Progenitor cell of endocrine pancreas (in vitro differentiated cells): ENCODE measurements at places on chromosomes 12 and 14.

DNA sequence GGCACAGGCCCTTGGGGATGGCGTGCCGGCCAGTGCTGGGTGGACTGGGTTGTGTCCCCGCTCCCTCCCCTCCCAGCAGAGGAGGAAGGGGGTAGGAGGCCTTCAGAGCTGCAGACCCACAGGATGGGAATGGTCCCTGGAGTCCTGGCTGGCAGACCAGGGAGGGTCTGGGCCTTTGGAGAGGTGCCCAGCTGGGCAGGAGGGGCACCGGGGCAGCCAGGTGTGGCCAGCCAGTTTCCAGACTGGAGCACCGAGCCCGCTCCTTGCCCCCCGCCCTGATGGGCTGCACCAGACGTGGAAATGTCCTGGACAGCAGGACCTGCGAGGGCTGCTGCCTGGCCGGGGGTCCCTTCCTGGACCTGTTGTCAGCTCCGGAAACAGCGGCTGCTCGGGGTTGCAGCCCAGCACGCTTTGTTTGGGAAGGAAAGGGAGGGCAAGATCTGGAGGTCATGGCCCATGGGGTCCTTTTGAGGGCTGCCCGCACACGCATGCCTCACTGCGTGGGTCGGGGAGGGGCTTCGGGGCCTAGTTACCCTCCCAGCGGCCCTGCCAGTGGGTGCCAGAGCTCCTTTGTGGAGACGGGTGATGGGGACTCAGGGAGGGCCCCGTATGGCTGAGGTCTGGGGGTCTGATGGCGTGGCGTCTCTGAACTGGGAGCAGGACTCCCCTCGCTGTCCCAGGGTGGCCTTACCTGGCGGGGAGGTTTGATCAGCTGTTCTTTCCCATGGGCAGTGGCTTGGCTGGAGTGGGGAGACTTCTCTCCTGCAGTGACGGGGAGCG lies 9.1 kb downstream of the KIF26A start:
- no peak for DNase-seq

GRCh38 chr12:496736-497135 lies 37.0 kb downstream of the B4GALNT3 start:
- no peak for DNase-seq

DNA sequence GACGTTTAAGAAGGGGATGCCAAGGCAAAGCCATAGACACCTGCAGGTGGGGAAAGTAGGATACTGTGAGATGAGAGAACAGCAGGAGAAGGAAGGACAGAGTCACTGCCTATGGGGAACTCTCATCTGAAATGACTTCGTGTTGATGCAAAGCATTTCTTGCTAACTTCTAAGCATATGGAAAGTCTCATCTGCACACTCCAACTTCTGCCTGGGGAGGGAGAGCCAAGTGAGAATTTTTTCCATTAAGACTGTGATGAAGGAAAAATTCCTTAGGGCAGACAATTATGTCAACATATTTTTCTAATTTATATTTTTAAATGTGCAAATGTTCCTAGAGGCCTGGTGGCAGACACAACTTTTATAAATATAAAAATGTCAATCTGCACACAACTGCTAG lies 115.3 kb downstream of the IPO8 start:
- no peak for DNase-seq

DNA sequence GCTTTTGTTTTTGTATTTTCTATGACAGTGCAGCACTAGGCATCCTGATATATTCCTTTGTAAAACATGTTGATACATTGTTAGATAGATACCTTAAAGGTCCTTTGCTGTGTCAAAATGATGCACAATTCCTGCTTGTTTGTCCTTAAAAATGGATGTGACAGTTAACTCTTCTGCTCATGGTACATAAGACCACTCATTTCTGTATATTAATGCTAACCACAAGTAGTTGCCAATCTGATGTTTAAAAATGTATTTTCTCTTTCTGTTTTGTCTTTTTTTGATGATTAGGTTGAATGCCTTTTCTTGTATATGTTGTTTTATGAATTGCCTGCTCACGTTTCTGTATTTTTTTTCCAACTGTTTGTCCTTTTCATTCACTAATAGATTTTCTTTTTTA lies 35.1 kb downstream of the ATF7IP start:
- no peak for DNase-seq

DNA sequence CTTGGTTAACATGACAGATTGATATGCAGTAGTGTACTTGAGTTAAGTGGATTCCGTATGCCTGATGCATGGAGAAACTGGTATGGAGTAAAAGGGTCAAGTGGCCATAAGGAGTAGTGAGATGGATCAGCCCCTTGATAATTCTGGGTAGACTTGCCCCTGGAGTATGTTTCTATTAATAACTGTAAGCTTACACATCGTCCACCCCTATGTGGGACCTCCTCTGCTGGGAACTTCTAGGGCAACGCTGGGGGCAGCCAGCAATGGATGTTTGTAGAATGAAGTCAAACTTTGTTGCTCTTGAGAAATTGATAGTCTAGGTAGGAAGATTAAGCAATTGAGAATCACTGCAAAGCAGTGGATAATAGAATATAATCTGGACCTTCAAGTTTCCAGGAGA lies 3.5 kb downstream of the C12orf75 start:
- DNase-seq: no peak

DNA sequence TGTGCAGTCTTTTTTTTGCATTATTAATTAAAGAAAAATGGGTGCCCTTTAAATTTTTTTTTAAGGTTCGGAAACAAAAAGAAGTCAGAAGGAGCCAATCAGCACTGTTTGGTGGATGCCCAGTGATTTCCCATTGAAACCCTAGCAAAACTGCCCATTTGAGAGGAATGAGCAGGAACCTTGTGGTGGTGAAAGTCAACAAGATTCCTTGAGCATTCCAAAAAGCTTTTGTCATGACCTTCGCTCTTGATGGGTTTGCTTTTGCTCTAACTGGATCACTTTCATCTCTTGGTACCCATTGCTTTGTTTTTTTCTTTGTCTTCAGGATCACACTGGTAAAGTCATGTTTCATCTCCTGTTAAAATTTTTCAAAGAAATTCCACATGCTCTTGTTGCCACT lies 54.1 kb downstream of the ADIPOR2 start:
- DNase-seq: no peak

- no peak for DNase-seq
These were observed 596.1 kb downstream of the ETNK1 start for GRCh38 chr12:23221066-23221465.

GRCh38 chr12:101002696-101003419 lies 207.2 kb downstream of the SLC5A8 start:
- no peak for DNase-seq

DNA sequence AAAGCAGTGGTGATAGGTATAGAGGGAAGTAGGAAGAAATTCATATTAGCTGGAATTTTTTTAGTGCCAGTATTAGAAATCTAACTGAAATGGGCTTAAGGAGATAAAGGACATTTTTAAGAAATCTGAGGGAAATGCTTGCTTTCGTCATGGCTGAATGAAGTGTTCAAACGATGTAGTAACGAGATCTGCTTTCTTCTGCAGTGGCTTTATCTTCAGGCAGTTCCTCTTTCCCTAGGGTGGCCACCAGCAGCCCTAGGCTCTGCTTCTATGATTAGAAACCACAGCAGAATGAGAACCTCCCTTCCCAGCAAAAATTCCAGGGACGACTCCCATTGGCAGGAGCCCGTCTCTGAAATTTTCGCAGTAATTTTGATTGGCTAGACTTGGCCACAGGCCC lies 163.9 kb upstream of the FRMD6 start:
- no peak for DNase-seq

GRCh38 chr12:121263206-121263935 lies 33.1 kb downstream of the CAMKK2 start:
- DNase-seq: no peak

- no peak for DNase-seq
These were observed 76.4 kb downstream of the BORCS5 start for GRCh38 chr12:12433203-12433731.

DNA sequence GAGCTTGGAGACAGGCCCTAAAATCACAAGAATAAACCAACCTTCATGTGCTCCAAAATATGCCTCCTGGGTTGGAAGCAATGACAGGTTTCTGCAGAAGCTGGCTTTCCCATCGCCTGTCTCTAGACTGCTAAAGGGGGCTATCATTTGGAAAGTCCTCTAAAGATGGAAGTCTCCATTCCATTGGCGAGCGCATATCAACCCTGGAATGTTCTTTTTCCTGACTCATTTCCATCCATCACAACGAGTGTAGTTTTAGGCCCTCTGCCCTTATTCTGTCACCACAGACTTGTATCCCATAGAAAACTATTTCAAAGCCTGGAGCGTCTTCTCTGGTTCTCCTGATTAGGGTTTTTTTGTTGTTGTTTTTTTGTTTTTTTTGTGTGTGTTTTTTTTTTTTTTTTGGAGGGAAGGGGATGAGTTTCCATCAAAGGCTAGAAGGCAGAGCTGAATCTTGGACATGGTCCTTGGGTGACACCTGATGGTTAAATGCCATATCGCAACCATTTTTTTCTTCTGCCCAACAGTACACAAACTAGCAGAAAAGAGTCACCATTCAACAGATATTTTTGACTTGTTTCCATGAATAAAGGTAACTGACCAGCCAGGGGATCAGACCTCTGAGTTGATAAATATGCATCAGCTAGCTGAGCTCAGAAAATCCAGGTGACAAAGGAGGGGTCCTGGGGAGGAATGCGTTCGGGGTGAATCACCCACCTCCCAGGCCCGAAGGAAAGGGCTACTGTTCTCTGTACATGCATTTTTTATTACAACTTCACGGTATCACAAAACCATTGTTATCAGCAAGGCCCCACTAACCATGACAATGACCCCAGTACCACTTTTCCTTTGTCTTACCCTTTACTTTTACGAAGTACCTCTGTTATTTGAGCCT lies 40.5 kb downstream of the KCNA5 start:
- peak; percentile 56 for DNase-seq

DNA sequence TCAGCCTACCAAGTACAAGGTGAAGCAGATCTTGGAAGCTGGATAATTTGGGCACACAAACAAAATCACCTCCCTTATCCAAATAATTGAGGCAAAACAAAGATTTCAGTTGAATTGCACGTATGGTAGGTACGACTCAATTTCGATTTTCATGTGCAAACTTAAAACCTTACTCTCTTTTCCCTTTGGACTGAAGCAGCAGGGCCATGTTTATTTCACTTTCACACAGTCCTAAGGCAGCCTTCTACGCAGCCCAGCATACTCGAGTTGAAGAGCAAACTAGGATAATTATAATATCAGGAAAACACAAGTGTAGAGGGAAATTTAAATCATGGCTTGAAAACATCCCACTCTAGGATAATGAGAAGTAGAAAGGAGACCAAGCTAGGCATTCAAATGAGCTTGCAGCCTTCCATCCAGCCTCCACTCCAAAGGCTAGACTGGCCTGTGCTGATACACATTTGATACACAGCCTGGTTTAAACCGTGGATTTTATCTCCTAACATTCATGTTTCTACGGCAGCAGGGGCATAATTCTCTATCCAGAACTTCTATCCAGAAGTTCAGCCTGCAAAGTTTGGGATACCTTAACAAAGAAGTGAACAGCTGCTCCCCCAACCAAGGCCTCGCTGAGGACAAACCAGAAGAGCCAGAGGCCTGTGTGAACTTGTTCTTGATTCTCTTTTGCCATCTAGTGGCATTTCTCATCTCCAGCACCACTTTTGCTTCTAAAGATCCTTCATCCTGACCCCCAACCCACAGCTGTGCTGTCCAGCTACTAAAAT lies 2.4 kb upstream of the RNASE7 start:
- DNase-seq: no peak

DNA sequence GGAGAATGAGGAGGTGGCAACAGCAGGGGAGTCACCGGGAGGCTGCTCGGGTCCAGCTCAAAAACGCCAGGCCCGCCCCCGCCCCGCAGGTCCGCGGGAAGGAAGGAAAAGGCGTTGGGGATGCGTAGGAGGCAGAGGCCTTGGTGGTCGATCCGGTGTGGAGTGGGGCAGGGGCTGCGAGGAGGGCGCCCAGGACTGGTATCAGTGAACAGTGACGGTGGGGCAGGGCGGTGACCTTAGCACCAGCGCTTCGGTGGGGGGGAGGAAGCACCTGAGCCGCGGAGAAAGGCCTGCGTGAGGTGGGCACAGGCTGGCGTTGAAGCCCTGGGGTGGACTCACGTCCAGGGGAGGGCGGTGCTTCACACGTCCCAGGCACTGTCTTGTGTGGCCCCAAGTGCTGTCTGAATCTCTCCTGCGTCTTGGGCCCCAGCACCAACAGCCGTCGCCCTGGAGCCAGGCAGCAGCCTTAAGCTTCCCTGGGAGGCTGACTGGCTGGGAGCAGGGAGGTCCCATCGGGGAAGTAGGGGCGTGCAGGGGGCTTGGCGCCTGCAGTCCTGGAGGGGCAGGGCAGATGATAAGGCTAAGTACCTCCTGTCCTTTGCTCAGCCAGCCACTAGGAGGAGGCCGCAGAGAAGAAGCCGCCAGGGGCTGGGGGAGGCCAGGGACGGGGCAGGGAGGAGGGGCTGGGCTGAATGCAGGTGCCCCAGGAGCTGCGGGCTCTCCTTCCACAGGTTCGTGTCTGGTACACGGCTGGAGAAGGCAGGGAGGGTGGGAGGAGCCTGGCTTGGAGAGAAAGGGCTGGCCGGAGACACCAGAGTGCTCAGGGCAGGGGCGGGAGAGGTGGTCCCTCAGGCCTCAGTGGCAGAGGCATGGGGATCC lies 26.5 kb downstream of the ZBTB42 start:
- peak; percentile 65 for DNase-seq

GRCh38 chr12:104510145-104510872 lies 53.6 kb downstream of the CHST11 start:
- no peak for DNase-seq

DNA sequence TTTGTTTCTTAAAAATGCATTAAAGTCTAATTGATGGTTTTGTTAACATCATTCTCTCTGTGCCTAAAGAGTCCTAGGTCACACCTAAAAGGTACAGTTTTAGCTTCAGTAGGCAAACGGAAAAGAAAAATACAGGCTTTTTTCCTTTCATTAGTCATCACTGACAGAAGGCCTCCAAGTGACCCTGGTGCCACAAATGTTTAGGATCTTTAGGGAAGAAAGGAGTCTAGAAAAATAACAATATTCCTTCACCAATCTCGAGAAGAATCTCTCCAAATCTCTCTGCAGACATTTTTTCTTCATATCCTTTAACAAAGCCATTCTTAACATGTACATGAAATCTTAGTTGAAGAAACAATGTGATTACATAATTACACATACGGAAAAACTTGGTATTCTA lies 2.0 kb downstream of the DENND5B start:
- no peak for DNase-seq

DNA sequence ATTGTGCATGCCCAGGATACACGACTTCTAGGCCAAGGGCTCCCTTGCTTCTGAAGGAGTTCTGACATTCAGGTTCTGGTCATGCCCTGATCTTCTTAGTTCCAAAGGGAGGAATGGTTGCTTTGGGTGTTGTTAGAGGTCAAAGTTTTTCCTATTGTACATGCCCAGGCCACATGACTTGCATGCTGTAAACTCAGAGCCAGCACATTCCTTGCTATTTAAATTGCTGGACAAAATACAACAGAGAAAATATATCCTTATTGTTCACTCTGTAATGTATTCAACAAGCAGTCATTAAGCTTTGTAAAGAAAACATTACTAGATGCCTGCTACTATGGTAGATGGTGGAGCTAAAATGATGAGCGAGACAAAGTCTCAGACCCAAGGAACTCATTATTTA lies 71.2 kb upstream of the COCH start:
- no peak for DNase-seq

DNA sequence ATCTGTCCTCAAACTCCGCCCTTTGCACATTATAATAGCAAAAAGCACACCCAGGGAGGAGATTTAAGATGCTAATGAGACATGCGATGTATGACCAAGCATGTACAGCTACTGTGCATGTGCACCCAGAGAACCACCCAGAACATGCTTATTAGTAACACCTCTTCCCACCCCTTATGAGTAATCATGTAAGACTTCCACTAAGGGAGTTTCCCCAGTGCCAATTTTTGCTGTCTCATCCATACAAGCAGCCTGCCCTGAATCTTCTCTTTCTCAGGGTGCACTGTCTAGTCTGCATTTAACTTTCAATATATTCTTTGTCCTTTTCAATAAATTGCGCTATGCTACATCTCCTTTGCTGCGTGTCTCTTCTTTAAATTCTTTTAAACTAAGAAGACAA lies 830.0 kb upstream of the NOVA1 start:
- no peak for DNase-seq
